ENCODE measurements at places on chromosomes 1 and 21.

GRCh38 chr21:23247334-23247733, 2249.1 kb downstream of the NCAM2 start:
- no peak for DNase-seq

- no peak for DNase-seq
Observed at GRCh38 chr1:214842856-214843255, 239.7 kb upstream of the KCNK2 start.

DNA sequence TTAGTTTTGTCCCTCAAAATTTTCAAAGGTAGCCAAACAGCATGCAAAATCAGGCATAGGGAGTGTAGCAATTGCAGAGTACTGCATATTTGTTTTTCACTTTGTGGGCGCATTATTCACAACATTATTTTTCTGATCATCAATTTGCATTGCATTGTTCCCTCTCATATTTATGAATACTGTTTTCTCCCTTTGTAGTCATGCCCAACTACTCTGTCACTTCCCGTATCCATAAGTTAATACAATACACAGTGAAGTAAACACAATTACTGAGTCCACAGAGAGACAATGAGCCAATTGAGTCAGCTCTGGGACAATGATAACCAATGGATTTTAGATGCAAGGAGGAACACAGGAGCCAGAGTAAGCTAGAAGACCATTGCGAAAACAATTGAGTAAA, 944.0 kb upstream of the ADGRL4 start:
- no peak for DNase-seq

DNA sequence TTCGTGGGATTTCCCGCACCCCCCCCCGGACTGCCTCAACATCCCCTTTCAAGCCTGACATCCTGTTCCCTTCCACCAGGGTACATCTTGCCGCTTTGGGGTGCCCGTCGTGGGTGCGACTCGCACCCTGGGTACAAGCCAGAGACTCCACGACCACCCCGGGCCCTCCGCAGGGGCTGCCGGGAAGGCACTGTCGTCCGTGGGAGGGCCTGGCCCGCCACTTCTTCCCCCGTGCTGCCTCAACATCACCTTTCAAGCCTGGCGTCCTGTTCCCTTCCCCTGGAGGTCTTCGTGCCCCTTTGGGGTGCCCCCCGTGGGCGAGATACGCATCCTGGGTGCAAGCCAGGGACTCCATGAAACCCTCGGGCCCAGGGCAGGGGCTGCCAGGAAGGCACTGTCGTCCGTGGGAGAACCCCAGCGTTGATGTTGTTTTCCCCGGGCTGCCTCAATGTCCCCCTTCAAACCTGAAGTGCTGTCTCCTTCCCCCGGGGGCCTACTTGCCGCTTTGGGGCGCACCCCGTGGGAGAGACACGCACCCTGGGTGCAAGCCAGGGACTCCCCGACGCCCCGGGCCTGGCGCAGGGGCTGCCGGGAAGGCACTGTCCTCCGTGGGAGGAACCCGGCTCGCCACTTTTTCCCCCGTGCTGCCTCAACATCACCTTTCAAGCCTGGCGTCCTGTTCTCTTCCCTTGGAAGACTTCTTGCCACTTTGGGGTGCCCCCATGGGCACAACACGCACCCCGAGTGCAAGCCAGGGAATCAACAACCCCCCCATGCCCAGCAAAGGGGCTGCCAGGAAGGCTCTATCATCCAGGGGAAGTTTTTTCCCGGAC, 138.6 kb downstream of the LIPI start:
- DNase-seq, result peak; percentile 65

DNA sequence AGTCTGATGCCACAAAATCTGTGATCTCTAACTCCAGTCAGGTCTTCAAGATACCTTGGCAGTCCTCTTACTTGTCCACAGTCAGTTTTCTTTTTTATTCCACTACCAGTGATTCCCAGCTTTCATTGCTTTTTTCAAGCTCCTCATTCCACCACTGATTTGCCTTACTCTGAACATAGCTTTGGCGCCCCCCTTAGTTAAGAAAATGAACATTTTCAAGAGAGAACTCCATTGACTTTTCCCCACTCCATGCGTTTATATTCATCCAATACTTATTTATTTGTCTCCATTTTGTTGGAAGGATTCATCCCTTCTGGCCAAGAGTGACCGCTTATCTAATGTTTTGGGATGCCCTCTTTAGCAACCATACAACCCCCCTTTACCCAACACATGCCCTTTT, 33.9 kb upstream of the IPO9 start:
- no peak for DNase-seq

Measured in mesenteric fat pad (tissue), 1 donor.